ENCODE measurements at places on chromosomes 4 and X. TPM values are rescaled to one million over a fixed set of nuclear protein-coding genes. Genes with fewer than 3 reads are reported as not detected.

DNA sequence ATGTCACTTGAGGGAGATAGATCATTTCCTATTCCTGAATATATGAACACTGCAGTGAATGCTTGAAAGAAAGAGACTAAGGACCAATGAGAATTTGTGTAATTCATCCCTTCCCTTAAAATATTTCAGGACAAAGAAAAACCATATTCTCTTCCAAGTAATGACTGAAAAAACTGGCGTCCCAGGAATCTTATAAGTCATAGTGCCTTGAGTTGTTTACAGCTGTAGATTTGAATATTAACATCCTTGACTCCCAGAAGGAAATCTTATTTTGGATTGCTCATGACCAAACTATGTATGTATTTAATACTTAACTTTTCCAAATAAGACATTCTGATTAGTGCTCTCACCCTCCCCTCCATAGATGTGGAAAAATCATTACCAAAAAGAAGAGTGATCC is 55.5 kb downstream of the CLDN22 start:
- no peak for DNase-seq
- H3K27me3 ChIP-seq, result no peaks in the 10 kb centered on the region

DNA sequence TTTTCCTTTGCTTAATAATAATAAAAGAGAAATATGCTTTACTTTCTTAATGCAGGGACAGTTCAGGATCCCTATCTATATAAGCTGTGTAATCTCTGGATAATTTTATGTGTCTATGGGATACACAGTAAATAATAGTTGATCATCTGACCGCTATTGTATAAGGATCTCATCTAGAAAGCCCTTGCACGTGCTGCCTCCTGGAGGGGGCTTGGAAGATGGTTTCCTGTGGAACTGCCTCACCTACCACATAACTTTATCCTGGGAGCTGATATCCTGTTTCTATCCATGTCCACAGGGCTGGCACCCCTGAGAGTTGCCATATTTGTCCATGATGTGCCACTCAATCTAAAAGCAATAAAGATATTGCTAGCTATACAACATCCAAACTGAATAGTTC is 139.3 kb upstream of the FRMPD4 start:
- DNase-seq, result no peak
- H3K4me3 ChIP-seq, result no peak overlapping the region
- H3K27me3 ChIP-seq, result peaks cover 8% of the 10 kb centered on the region
- H3K36me3 ChIP-seq, result no peaks in the 10 kb centered on the region

GRCh38 chrX:148372925-148373324 is 127.5 kb upstream of the AFF2 start:
- no peaks in the 10 kb centered on the region for H3K27me3 ChIP-seq
- no peaks in the 10 kb centered on the region for H3K4me1 ChIP-seq
- H3K36me3 ChIP-seq, result no peaks in the 10 kb centered on the region
- DNase-seq, result no peak
- H3K4me3 ChIP-seq, result no peak overlapping the region
- H3K27ac ChIP-seq, result no peak overlapping the region

- no peaks in the 10 kb centered on the region for H3K4me1 ChIP-seq
- no peak overlapping the region for H3K4me3 ChIP-seq
- DNase-seq, result no peak
- H3K27me3 ChIP-seq, result no peaks in the 10 kb centered on the region
- H3K36me3 ChIP-seq, result no peaks in the 10 kb centered on the region
Measured at GRCh38 chr4:41334182-41334581, 77.5 kb downstream of the UCHL1 start.

The ZCCHC18 gene
- 30.6 TPM for polyA plus RNA-seq

Measured in spinal cord (tissue), 10 donors.